ENCODE measurements at places on chromosomes 6 and 20. TPM values are rescaled to one million over a fixed set of nuclear protein-coding genes. Genes with fewer than 3 reads are reported as not detected.

Gene STX7
- total RNA-seq = 48.8 TPM

Gene KCNK17
- total RNA-seq = not detected

Gene GCNT2
- 0.19 TPM for total RNA-seq

Gene DNMT3B
- 2.0 TPM for total RNA-seq

Gene WFDC10B
- total RNA-seq = not detected

Gene FAM110A
- total RNA-seq = 0.85 TPM

Gene MDFI
- 1.3 TPM for total RNA-seq

Gene C6orf141
- total RNA-seq = not detected

Gene GMPR
- total RNA-seq = 8.1 TPM

Gene MOXD1
- 135 TPM for total RNA-seq

Gene PRKN
- 0.58 TPM for total RNA-seq
